ENCODE measurements at places on chromosomes 2 and 18.

DNA sequence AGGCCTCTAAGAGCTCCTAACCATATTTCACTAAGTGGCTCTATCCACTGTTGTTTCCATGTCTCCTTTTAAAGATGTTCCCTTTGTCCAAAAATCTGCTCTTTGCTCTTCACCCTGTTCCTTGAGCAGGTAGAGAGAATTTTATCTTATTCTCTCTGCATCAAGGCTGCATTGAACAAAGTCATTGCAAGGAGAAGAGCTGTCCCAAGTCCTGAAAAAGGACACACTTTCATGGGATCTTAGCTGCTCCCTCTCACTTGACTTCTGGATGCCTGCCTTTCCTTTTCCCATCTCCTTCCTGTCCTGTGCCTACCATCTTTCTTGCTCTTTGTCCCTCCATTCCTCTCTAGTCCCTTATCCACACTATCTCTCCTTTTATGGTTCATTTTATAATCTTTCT is 235.2 kb upstream of the THSD7B start:
- DNase-seq, result no peak

DNA sequence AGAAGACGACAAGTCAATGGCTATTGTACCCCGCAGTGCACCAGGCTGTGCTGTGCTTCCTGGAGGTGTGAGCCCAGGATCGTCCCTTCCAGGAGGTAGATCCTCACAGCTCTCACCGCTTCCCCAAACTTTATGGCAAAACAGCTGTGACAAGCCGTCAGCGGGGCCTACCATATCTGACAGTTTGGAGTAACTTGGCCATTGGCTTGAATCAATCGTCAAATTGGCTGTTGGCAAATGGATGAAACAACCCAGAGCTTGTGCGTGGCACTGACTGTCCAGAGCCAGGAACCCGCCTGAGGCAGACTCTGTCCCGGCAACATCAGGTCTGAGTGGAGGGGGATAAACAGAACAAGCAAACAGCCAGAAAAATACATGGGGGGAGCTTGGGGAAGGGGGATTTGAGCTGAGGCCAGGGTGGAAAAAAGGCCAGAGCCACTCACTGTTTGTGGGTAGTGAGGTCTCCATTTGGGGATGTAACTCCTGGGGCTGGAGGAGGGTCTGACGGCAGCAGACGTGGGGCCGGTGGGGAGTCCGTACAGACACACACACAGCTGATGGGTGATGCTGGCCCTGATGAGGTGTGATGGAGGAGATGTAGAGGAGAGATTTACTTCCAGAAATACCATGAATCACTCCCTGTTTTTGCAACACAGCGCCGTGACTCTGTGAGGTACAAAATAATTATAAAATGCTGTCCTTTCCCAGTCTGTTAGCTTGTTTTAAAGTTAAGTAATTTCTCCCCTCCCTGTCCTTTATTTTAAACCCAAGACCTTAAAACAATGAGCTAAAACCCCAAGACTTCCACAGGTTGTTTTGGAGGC is 174.8 kb downstream of the TWIST2 start:
- DNase-seq, result no peak

GRCh38 chr2:126714191-126714965 is 58.4 kb downstream of the GYPC start:
- DNase-seq, result no peak

- no peak for DNase-seq
Observed at GRCh38 chr2:239358062-239358754, 42.6 kb downstream of the HDAC4 start.

- no peak for DNase-seq
Observed at GRCh38 chr2:45962177-45962921, 310.9 kb downstream of the PRKCE start.

DNA sequence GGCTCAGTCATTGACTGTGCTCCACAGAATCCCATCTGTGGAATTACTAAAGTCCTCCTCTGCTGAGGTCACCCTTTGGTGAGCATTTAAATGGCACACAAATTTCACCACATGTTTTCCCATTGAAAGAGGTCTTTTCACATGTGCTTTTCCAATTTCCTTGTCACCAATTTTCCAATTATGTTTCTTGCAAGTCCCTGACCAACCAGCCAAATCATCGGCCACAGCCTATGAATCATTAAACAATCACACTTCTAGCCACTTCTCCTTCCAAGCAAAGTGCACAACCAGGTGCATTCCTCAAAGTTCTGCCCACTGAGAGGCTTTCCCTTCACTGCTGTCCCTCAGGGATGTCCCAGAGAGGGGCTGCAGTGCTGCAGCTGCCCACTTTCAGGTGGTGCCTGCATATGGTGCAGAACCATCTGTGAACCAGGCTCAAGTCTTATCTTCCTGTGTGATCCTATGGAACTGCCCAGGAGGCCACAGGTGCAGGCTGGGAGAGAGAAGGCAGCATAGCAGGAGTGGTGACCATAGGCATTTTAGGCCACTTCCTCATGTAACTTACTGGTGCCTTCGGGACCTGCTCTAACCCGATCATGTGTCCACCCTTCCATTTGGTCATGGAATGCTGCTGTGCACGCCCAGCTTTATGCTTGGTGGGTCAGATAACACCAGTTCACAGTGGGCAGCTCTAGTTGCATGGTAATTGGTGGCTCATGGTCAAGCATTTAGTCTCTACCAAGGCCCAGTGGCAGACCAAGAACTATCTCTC is 153.0 kb downstream of the SEPTIN10 start:
- no peak for DNase-seq

DNA sequence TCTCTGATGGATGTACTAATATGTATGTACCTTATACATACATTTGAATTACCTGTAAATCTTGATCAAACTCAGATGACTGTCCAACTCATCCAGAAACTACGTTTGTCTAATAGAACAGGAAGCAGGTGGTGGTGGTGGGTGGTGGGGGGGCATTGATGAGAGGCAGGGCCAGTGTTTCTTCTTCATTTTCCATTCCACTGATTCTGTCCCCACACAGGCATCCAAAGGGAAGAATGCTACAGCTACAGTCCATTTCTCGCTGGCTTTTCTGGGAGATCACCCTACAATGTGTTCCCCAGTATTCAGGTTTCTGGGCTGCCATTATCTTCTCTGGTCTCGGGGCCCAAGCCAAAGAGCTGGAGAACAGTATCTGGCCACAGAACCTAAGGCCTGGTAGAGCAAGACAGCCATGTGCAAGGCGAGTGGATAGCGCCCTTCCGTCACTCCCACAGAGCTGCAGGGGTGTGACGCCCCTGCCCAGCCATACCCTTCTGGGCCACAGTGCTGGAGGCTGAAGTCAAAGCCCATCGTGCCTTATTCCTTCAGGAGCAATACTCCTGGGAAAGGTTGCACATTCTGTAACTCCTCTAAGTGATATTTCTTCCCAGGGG is 54.5 kb downstream of the BCL11A start:
- no peak for DNase-seq

DNA sequence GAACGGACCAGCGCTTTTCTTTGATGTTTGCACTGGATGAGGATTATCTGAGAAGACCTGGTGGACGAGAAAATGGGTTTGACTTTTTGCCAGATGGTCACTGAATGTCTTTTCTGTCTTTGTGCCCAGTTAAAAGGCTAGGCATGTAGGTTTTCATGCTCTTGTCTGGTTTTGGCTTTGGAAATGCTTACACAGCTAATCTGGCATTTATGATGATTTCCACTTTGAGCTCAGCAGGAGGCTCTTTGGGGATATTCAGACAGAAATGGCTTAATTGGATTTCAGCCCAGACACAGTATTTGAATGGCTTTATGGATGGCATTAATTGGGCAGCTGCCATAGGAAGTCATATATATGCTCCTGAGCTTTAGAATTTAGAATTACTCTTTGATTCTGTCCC is 59.6 kb downstream of the NCK2 start:
- no peak for DNase-seq

- no peak for DNase-seq
Observed at GRCh38 chr2:28591711-28592335, 96.0 kb downstream of the PLB1 start.

GRCh38 chr2:59959944-59960343 is 593.5 kb downstream of the BCL11A start:
- no peak for DNase-seq

GRCh38 chr2:186059096-186059495 is 320.5 kb downstream of the FSIP2 start:
- DNase-seq, result no peak

DNA sequence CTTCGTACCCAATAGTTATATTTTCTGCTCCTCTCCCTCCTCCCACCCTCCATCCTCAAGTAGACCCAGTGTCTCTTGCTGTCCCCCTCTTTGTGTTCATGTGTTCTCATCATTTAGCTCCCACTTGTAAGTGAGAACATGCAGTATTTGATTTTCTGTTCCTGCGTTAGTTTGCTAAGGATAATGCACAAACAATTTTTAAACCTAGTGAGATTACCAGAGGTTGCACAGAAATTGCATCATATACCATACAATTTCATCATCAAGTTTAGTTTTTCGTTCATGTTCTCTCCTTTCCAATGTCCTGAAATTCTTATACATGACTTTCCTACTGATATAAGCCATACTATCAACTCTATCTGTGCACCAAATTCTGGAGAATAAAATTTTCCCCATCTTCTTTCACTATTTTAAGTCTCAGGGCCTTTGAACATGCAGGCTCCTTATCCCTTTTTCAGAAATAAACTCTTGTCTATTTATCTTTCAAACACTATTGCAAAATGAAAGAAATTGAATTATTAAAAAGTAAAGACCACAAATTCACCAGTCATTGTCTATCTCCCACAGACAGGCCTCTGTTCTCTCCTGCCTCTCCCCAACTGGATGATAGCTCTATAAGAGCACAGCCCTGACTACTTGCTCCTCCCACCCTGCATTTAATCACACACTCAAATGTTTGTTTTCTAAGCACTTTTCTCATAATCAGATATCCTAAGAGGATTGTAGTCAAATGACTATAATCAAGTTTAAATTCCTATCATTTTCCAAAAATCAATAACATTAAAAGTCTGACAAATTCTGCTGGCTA is 27.2 kb upstream of the B4GALT6 start:
- DNase-seq, result no peak

DNA sequence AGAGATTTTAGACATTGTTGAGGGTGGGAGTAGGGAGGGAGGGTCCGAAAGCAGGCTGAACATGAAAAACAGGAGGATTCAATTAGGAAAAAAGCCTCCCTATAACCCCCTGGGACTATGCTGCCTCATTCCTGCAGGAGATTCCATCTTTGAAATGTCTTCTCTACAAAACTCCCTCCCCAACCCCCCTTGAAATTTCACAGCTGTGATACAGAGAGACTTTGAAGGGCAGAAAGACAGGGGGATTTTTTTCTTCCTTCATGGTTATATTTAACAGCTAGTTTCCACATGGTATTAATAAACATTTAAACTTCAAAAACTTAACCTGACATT is 57.6 kb downstream of the TRIB2 start:
- no peak for DNase-seq

DNA sequence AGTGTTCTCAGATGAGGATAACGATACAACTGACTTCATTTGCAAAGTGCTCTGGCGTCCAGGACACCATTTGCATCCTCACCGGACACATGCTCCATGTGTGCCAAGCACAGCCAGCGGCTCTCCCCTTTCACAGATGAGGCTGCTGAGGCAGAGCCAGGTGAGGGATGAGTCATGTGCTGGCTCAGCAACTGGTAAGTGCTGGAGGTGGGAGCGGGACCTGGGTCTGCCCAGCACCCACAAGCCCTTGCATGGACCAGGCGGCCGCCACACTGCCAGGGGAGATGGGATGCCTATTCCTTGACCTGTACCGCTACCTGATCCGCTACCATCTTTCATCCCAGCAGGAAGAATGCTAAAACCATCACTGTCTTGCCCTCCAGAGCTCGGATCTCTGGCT is 86.2 kb upstream of the ASB18 start:
- no peak for DNase-seq

- no peak for DNase-seq
Observed at GRCh38 chr2:121039679-121040078, 245.3 kb downstream of the TFCP2L1 start.

DNA sequence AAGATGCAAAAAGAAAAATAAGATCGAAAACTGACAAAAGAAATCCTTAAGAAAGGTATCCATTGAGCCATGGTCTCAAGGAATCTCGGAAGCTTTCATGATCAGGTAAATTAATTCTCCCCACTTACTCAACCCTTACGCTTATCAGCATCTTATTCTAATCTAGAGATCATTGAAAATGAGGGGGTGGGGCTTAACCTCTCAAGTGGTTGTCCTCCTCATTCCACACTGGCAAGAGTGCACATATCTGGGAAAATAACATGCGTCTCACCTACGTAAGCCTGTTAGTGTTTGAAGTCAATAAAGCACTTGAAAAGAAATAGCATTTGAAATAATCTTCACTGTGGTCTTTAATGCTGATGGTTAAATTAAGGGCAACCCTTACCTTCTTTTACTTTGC is 82.5 kb upstream of the NEUROD1 start:
- DNase-seq, result no peak

GRCh38 chr18:13835202-13835601 is 11.3 kb downstream of the MC5R start:
- DNase-seq, result no peak

DNA sequence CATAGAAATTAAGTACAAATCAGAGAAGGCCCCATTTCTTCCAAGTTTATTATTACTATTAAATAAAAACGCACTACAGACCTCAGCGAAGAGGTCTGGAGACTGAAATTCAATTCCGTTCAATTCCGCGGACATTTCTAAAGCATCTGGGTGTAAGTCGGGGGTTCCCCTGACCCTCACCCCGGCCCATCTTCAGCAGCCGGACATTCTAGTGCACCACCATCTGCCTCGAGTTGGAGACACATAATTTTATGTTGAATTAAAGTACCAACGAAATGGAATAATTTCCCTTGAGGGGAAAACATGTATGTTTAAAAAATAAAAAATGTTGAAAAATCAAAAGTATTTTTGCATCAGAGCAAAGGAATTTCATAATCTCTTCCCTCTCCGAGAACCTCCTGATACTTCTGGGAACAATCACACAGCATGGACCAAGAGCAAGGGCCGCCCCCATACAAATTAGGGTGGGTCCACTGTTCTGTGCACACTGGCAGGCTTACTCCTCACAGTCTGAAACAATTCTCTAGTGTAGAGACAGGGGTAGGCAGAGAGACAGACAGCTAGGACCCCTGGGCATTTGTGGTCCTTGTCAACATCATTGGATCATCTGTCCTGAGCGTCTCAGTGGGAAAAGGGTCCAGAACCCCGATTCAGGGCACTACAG is 29.3 kb downstream of the MBP start:
- no peak for DNase-seq

- DNase-seq, result no peak
Observed at GRCh38 chr2:237465515-237466148, 21.4 kb upstream of the MLPH start.

DNA sequence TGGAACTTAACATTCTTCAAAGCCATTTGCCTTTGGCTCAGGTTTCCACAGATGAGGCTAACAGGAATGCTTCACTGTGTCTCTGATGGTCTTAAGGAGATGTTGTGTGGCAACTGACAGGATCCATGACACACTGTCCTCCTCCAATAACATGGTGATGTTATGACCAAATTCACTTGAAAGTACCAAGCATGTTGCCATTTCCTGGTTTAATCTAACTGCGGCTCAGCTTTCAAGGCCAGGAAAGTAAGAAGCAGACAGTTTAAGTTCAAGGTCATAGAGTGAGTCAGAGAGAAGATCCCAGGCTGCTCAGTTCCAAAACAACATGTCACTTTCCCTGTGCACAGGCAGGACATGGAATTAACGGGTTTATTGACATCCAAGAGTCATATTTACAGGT is 513.6 kb downstream of the STK39 start:
- DNase-seq, result no peak

- DNase-seq, result no peak
Observed at GRCh38 chr2:5540856-5541255, 151.3 kb upstream of the SOX11 start.

Measured in T-helper 22 cell (primary cell).